ENCODE measurements at places on chromosomes 5 and 9. TPM values are rescaled to one million over a fixed set of nuclear protein-coding genes. Genes with fewer than 3 reads are reported as not detected.

GRCh38 chr9:1938675-1939170 is 76.4 kb upstream of the SMARCA2 start:
- no peak for DNase-seq

DNA sequence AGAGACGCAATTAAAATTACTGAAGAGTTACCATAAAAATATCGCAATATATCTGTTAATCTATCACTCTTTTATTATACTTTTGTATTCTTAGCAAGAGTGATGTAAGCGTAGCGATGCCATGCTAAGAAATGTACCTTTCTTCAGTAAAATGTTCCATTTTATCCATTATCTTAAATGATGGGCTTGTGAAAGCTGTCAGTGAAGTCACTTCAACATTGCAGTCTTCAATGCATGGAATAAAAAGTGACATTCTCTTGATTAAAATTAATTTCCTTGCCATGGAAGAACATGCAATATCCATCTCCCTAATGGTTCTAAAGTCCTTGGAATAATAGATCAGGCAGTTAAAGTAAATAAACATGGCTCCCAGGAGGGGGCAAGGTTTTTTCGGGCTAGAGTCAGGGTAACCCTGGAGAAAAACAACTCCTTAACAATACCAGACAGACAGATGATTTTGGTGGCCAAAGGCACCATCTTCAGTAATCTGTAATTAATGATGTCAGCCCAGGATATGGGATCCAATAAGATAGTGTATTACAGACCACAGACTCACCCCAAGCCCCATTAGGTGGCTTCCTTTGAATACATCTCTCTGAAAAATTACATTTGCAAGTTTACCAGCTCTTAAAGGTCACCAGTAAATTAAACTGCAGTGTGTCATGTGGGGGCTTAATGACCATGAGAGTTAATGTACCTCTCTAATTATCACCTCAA is 677.1 kb downstream of the DTWD2 start:
- no peak for DNase-seq

Gene KIAA1958
- total RNA-seq = 1.4 TPM

- no peak for DNase-seq
Observed at GRCh38 chr9:96460470-96460869, 10.5 kb downstream of the HABP4 start.

GRCh38 chr5:26239588-26239987 is 798.8 kb downstream of the CDH9 start:
- no peak for DNase-seq

GRCh38 chr5:72455476-72455875 is 51.7 kb downstream of the ZNF366 start:
- DNase-seq = no peak

- DNase-seq = peak; percentile 87
Observed at GRCh38 chr5:109105631-109106267, 304.0 kb downstream of the PJA2 start.

Gene PCDHGB5
- total RNA-seq = 2.1 TPM

- no peak for DNase-seq
Observed at GRCh38 chr5:73630765-73631164, 4.8 kb downstream of the ARHGEF28 start.

DNA sequence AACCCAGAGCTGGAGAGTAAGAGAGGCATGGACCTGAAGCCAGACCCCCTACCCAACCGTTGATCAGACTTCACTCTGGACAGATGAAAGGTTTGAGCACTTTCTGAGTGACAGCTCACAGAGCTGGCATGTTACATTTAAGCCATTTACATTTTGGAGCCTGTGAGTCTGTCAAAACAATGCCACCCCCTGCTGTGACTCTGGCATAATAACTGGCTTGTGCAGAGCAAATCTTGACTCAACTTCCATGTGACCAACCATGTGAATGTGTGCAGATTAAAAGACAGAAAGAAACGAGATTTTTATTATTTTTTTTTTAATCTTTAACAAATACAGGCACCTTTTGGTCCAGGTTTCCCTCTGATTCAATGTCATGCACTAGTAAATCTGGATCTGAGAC is 48.5 kb downstream of the MFAP3 start:
- peak; percentile 81 for DNase-seq

Gene C9orf43
- total RNA-seq = 0.19 TPM

- no peak for DNase-seq
Observed at GRCh38 chr5:173858670-173859407, 29.3 kb upstream of the CPEB4 start.

GRCh38 chr5:139193928-139194327 is 4.2 kb downstream of the SIL1 start:
- DNase-seq = no peak

DNA sequence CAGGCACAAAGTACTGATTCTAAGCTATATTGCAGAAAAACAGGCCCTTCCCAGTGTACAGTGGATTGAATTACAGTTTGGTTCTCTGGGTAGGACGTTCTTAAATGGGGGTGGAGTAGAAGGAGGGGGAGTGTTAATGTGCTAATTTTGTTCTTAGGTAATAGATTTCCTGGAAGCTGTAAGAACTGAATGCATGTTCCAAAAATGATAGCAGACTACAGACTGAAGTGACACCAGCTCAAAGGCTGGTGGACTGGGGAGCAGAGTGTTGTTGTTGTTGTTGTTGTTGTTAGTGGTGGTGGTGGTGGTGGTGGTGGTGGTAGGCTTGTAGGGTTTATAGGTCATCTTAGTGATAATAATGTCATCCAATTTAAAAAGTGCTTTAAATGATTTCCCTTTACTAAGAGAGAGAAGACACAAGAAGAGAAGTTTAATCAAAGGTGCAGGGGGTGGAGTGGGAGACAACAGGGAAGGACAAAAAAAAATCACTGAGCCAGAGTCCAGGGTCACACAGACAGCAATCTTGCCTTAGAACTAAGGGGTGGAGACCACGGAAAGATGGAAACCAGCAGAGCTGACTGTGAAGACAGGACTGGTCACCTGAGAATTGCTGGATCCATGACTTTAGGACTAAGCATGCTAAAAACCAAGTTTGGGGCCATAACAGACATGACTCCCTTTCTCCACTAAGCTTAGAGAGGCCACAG is 27.0 kb downstream of the TTLL11 start:
- no peak for DNase-seq

- DNase-seq = peak; percentile 42
Observed at GRCh38 chr5:43675357-43675756, 72.4 kb downstream of the NNT start.

DNA sequence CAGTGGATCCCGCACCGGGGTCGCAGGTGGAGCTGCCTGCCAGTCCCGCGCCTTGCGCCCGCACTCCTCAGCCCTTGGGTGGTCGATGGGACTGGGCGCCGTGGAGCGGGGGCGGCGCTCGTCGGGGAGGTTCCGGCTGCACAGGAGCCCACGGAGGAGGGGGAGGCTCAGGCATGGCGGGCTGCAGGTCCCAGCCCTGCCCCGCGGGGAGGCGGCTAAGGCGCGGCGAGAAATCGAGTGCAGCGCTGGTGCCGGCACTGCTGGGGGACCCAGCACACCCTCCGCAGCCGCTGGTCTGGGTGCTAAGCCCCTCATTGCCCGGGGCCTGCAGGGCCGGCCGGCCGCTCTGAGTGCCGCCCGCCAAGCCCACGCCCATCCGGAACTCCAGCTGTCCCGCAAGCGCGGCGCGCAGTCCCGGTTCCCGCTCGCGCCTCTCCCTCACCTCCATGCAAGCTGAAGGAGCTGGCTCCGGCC is 120.6 kb upstream of the MEF2C start:
- no peak for DNase-seq

Gene CCDC187
- total RNA-seq = not detected

DNA sequence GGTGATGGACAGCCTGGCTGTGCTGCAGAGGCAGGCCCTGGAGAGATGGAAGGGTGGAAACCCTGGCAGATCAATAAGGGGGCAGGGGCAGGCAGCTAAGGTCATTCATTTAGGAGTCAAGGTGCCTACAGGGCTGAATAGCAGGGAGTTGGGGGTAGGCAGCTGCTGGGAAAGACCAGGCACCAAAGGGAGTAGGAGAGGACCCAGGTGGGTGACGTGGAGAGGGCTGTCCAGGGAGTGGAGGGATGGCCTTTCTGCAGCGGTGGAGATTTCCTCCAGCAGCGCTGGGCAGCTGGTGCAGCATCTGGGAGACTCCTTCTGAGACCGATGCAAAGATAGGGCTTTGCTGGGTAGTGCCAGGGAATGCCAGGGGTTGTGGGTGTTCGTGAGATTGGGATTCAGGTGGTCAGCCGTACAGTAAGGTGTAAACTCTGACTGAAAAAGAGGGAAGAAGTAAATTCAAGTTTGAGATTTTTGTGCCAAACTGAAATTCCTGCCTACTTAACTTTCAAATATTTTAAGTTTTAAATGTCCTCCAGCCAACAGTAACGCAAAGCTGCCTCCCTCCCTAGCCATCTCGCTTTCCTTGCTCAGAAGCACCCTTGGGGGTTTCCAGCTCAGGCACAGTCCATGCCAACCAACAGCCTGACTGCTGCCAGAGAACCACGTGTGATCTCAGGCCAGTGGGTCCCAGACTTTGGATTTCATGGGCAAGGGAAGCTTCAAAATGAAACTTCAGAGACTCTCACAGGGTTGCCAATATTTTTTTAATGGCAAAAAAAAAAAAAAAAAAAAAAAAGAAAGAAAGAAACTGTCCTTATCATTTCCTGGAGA is 18.6 kb upstream of the ANGPTL2 start:
- DNase-seq = no peak

Gene SMIM33
- not detected for total RNA-seq

DNA sequence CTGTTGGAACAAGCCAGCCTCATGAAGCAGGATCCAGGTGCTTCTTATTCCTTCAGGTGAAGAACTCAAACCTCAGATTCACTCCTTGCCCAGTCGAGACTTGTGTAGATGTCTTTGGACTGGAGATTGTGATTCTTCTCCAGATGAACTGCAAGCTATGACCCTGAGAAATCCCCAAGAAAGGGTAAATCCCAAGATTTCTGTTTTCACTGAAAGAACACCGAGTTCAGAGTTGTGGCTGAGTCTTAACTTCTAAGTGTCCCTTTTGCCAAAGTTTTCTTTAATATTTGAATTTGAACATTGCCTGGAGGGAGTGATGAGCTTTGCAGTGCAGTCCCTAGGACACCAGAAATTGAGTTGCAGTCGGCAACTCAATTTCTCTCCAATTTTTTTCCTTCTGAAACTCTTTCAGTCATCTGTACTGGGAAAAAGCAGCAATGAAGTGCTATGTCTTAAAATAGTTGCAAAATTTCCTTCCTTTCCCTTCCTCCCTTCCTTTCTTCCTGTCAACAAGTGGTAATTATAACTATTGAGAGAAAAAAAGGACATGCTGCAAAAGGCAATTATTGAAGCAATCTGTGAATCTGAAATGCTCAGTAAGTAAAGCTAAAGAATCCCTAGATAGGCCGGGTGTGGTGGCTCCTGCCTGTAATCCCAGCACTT is 56.1 kb downstream of the ANKRD55 start:
- no peak for DNase-seq

Gene CDKN2B-AS1
- 6.2 TPM for total RNA-seq

DNA sequence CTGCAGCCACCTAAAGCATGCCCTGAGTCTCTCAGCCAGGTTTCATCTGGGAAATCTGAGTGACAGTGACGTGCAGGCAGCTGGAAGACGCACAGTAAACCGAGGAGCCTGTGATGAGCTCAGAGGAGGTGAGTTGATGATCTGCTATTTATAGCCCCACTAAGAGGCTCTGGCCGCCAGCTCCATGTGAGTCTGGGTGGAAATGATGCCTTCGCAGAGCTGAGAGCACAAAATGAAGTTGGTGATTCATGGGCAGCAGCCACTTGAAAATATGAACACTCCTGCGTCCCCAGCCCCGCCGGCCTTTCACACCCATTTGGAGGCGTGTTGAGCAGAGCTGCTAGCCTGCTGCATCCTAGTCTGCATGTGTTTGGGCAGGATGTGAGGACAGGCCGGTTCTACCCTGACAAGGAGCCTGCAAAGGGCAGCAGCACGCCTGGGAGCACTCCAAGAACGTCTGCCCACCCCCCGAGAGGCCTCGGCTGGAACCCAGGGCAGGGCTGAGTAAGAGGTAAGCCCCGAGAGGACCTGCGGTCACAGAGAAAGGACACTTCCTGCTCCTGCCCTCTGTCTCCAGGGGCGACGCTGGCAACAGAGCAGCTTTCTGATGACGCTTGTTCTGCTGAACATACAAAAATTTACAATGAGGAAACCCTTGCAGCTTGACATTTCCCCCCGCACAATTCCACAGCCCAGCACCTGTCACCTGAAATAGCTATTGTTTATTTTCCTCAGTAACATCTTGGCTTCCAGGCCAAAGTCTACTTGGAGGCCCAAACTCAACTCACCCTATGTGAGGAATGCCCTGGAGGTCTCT is 25.1 kb upstream of the CDKN2AIPNL start:
- peak; percentile 88 for DNase-seq

DNA sequence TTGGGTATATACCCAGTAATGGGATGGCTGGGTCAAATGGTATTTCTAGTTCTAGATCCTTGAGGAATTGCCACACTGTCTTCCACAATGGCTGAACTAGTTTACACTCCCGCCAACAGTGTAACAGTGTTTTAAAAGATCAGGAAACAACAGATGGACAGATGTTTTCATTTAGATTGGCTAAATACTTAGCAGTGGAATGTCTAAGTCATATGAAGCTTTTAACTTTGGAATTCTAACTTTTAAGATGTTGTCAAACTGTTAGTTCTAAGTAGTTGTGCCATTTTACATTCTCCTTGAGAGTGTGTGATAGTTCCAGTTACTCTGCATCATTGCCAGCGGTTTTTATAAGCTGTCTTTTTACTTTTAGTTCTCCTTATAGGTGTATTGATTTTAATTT is 688.8 kb downstream of the SEMA5A start:
- no peak for DNase-seq

GRCh38 chr5:167843881-167844572 is 447.4 kb upstream of the WWC1 start:
- no peak for DNase-seq

Gene DBH
- not detected for total RNA-seq

Gene GRM6
- total RNA-seq = not detected

DNA sequence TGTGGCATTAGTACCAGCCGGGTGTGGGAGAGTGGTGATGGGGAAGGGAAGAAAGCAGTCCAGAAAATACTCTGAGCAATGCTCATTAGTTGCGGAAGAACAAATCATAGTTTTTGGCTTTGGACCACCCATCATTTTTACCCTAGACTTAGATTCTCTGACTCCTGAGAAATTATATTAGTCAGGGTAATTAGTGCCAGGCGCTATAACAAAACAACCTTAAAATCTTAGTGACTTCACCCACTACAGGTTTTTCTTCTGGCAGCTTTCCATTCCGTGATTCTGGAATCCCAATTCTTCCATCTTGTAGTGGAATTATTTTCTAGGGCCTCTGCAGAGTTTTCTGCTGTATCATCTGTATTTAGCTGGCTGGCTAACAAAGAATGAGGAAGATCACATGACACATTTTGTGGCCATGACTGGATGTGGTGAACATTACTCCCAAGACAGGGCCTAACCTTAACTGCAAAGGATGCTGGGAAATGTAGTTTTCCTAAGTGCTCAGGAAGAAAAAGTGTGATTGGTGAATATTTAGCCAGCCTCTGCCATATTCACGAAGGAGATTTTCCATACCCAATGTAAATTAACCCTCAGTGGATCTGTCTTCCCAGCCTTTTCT is 373.0 kb upstream of the MEF2C start:
- DNase-seq = peak; percentile 80

Gene WDR31
- 0.51 TPM for total RNA-seq

DNA sequence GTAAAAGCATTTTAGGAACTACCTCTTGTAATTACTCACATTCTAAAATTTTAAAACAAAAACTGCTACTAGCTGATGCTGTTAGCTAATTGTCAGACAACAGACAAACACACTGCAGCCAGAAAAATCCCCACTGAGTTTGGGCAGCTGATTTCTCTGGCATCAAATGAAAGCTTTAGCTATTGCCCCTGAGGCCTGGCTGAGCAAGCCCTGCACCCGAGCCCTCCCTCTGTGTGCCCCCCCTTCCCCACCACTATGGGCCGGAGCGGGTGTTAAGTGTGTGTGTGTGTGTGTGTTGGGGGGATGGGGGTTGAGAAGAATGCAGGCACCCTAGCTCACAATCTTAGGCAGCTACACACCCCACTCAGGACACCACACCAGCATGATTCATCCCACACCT is 2.4 kb downstream of the NEUROG1 start:
- no peak for DNase-seq

Data from LHCN-M2 (cell line).